ENCODE measurements at places on chromosomes 3 and 15.

DNA sequence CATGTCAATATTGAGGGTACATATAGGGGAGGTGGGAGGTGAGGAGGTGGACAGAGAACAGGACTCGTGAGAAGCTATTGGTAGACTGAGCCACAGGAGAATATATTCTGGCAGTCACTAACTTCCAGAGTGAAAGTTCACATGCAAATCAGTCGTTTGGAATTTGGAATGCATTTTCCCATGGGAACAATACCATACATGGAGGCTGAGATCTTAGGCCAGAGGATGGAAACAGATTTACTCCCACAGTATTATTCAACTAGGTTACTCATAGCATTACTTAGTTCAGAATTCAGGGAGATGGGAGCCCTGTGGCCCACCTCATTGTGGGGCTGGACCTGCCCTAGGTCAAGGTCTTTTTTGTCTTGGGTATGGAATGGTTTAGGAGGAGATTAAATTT, 36.4 kb upstream of the ABHD2 start:
- no peak for DNase-seq

DNA sequence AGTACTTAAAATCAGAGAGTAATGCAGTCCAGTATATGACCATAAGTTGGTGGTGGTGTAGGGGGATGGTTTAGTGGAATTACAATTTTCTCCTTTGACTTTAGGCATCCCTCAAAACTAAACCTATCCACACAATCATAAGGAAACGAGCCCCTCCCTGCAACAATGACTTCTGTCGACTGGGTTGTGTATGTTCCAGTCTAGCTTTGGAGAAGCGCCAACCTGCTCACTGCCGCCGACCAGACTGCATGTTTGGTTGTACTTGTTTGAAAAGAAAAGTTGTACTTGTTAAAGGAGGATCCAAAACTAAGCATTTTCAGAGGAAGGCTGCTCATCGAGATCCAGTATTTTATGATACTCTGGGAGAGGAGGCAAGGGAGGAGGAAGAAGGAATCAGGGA, 52.8 kb downstream of the MGA start:
- DNase-seq, result no peak

DNA sequence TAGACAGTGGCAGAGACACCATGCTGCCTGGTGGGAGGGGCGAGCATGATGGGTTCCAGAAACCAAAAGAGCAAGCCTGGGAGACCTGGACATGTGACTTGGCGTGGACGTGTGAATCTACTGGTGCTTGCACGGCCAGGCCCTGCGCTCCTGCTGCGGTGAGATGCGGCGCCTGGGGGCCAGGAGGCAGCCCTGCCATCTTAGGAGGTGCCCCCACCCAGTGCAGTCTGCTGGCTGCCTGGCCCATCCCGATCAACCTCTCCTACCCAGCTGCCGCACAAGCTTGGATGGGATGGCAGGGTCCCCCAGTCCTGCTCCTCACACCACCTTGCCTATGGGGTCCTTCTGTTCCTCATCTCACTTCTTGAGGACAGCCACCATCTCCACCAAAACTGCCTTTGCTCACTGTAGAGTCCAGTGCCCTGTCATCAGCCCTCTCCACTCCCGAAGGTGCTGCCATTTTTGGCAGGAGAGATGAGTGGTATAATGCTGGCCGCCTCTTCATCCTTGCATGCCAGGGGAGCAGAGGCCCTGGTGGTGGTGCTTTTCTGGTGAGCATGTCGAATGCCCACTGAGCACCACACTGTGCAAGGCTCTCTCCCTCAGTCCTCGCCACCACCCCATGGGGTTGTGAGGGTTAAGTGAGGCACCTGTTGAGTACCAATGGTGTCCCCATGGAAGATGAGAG, 3.1 kb upstream of the ABTB1 start:
- DNase-seq, result no peak

GRCh38 chr15:34883042-34883441, 86.5 kb downstream of the AQR start:
- no peak for DNase-seq

- no peak for DNase-seq
These were observed 78.9 kb upstream of the BHLHE40 start for GRCh38 chr3:4900298-4900697.

DNA sequence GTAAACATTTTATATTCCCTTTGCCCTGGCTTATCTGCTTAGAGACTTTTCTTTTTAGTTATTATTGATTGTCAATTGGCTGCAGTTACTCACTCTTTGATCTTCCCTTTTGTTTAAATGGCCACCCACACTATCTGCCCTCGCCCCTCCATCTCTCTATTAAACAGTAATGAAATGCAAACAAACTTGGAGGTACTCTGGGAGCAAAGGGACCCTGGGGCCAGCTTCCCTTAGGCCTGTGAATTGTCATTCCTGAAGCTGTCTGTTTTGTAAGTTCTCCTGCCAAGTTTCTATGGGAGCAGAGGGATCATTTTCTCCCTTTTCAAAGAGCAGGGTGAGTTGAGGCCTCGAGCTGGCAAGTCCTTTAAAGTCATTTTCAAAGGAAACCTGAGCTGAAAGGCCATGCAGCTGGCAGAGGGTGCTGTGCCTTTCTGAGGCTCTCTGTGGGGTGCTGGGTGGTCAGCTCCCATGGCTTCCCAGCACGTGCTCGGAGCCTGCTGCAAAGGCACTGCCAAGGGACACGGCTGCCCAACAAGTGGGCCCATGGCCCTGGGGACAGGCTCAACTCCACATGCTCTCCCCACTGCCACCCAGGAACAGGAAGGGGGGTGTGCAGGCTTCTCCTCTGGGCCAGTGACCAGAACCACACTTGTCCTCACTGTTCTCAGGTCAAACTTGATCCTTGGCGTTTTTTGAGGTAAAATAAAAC, 17.4 kb upstream of the RTP2 start:
- no peak for DNase-seq

DNA sequence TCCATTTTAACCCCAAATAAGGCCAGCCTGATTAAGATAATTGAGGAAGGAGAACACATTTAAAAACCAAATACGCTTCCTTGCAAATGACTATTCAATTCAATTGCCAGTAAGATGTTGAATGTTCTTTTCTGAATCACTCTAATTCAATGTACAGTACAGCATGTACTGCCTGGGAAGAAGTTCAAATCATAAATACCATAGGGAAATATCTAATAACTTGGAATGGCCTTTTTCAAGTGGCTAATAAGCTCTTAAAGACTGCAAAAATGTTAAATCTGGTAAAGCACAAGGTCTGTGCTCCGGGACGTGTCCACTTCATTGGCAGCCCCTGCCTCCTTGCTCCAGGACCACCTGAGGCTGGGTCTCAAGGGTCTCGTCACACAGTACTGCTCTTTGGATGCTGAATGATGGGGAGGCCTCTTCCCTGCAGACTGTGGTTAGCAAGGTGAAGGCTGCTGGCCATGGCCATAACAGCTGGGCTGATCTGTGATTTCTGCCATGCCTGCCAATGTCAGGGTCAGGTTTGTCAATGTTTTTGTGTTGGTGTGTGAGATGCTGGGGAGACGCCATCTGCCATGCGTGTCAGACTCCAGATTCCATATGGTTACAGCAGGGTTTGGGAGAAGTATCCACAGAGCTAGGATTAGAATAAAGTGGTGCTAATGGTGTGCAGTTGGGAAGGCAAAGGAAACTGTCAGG, 300.5 kb downstream of the ADAMTS17 start:
- DNase-seq, result no peak

DNA sequence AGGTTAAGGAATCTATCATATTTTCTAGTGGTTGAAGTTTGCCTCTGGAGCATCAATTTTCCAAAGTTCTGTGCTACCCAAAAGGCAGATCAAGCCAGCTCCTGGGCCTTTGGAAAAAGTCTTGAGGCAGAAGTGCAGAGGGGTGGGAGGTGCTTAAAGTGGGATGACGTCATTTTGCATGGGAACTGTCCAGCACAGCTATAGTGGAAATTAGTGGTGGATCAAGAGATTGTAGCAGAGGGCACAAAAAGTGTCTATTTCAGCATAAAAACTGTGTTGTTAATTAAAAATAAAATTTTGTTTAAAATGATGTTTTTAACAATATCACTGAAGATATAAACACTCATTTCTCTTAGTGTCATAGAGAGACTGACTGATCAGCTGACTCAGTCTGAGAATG, 221.9 kb downstream of the LRRN1 start:
- no peak for DNase-seq

DNA sequence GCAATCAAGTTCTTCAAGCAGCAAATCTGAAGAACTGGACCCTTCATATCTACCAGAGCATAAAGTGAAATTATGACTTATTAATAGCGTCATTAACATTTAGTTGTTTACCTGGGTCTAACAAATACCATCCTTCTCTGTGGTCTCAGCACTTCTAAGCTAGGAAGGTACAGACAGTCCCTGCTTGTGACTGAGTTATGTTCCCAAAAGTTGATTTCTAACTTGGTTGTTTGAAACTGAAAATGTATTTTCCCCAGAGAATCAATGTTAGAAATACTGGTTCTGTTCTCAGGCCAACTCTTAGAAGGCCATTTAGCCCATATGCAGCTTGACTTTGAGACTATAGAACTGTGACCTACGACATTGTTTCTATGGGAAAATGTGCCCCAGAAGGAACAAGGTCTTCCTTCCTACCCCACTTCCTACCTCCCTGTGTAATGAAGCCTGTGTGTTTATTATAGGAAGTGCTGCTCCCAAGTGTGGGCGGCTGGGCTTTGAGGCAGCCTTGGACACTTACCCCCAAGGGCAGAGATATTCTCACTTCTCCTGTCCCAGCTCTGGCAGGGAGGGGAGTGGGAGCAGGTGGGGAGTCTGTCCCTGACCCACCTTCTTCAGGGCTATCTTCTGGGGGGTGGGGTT, 12.2 kb upstream of the MAPK6 start:
- no peak for DNase-seq
